Right hindlimb (tissue), 1 donor: ENCODE measurements at places on chromosomes 4 and X.

DNA sequence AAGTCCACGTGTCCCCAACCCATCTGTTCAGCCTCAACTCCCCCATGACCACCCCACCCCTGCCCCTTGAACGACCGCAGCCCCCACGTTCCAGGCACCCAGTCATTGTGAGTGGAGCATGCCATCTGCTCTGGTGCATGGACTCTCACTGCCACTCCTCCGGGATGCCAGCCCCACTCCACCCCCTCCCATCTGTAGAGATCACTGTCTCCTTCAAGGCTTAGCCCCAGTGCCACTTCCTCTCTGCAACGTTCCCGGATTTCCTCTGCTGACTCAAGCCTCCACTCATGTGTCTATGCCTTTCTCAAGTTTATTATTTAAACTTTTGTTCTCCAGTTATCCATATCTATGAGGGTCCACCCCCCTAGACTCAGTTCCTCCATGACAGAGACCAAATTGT, 54.0 kb downstream of the MAML3 start:
- no peak for DNase-seq

DNA sequence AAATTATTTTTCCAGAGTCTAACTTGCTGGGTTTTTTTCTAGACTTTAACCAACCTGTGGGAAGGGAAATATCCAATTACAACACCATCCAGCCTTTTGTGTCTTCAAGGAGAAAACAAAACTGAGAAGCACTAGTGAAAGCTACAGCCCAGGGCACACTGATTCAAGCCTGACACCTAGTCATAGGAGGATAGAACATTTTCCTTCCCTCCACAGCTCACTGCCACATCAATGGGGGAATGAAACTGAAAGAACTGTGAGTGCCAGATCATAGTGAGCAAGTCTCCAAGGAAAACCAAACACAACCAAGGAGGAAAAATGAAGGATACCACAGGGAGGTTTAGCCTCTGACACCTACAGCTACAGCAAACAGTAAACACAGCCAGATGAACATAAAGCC, 43.3 kb upstream of the MAGEA8 start:
- no peak for DNase-seq

- no peak for DNase-seq
These were observed 739.1 kb upstream of the DIAPH2 start for GRCh38 chrX:95945528-95945927.

DNA sequence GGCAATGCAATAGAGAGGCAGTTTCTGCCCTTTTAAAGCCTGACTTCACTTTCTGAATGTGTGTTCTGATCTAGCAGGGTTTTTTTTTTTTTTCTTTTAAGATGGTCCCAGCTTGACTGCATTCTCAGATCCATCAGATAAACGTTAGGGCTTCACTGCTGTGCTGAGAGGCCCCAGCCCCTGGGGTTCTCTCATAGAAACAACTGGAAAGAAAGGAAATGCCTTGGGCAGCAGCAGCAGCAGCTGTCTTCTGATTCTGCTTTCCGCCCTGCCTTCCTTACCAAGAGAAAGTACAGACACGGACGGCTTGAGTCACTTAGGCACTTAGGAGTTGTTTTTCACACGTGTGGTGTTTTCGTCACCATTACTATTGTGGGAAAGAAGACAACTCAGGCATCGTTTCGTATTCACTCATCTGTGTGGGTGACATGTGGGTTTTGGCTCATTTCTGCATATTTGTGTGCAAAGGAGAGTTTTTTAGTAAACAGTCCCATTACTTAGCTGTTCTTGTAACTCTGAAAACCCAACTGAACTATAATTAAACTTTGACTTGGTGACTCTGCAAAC, 172.0 kb downstream of the PTTG2 start:
- DNase-seq = peak; percentile 84

GRCh38 chr4:14196131-14196530, 568.6 kb upstream of the BOD1L1 start:
- DNase-seq = peak; percentile 55

- DNase-seq = no peak
These were observed 446.3 kb upstream of the FRG1 start for GRCh38 chr4:189494407-189494806.

DNA sequence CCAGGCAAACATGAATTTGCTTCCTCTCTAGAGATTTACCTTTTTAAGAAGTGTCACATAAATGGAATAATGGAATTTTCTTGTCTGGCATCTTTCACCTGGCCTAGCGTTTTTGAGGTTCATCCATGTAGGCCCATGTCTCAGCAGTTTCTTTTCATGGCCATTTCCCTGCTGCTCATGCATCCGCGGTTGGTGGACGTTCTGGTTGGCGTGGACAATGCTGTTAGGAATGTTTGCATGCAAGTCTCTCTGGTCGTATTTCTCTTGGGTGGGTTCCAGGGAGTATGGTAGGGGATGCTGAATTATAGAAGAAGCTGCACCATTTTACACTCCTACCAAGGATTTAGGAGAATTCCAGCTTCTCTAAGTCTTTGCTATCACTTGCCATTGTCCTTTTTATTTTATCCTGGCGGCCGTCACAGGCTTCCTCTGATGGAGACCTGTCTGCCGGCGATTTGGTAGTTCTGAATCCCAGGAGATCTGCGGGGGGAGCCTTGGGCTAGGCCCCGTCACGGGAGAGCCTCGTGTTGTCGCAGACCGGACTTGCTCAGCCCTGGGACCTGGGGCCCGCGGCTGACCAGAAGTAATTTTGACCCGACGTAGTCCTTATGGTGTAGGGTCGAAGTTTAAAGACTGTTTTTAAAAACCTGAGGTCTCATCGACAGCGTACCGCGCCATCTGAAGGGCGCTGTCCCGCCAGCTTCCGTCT, 56.9 kb upstream of the TADA2B start:
- DNase-seq = peak; percentile 43

- no peak for DNase-seq
These were observed 98.4 kb upstream of the GC start for GRCh38 chr4:71882113-71882841.

- DNase-seq = no peak
These were observed 94.8 kb downstream of the DNAAF6 start for GRCh38 chrX:107301253-107301652.

DNA sequence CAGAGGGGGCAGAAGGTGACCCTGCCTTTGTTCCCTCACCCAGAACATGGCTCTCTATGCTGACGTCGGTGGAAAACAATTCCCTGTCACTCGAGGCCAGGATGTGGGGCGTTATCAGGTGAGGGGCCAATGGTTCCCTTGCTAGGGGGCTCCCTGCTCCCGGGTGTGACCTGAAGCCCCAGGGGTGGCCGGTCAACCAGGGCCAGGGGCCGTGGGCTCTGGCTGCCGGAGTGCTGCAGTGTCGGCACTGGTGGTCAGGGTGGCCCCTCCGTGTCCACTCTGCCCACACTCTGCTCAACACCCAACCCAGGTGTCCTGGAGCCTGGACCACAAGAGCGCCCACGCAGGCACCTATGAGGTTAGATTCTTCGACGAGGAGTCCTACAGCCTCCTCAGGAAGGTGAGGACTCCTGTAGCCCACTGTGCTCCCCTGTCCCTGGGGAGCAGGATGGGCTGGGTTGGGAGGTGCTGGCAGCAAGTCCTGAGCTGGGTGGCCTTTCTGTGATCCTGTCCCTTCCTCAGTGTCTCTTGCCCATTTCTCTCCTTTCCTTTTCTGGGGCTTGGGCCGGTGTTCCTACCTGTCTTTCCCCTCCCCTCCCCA, 3.0 kb downstream of the SSR4 start:
- no peak for DNase-seq
